Fibroblast of lung (primary cell): ENCODE measurements at places on chromosomes 1 and 21. TPM values are rescaled to one million over a fixed set of nuclear protein-coding genes. Genes with fewer than 3 reads are reported as not detected.

The KRTAP19-3 gene
- total RNA-seq, result not detected in 2 replicates

GRCh38 chr1:108886292-108886691 lies 9.5 kb downstream of the GPSM2 start:
- no peaks in the 10 kb centered on the region for H3K27me3 ChIP-seq
- H3K4me1 ChIP-seq, result no peaks in the 10 kb centered on the region
- no peak for DNase-seq
- no peak overlapping the region for H3K4me3 ChIP-seq
- H3K27ac ChIP-seq, result no peak overlapping the region

The ZBTB8A gene
- total RNA-seq, result 5.6 and 5.9 TPM in 2 replicates

GRCh38 chr1:1862905-1863547 lies 27.9 kb downstream of the GNB1 start:
- H3K4me1 ChIP-seq, result peaks cover 13% of the 10 kb centered on the region
- no peaks in the 10 kb centered on the region for H3K36me3 ChIP-seq
- no peak overlapping the region for H3K27ac ChIP-seq
- no peak overlapping the region for H3K4me3 ChIP-seq

The MIS18A gene
- total RNA-seq, result 3.1 and 4.0 TPM in 2 replicates

The PYHIN1 gene
- total RNA-seq, result not detected in 2 replicates

GRCh38 chr1:20448671-20449071 lies 37.3 kb downstream of the CAMK2N1 start:
- H3K36me3 ChIP-seq, result no peaks in the 10 kb centered on the region
- H3K4me1 ChIP-seq, result peaks cover 3% of the 10 kb centered on the region
- DNase-seq, result no peak
- H3K27ac ChIP-seq, result no peak overlapping the region
- H3K27me3 ChIP-seq, result no peaks in the 10 kb centered on the region

The NOS1AP gene
- total RNA-seq, result under 0.01 and 0.17 TPM in 2 replicates

- H3K36me3 ChIP-seq, result no peaks in the 10 kb centered on the region
- H3K4me3 ChIP-seq, result no peak overlapping the region
- DNase-seq, result no peak
- no peaks in the 10 kb centered on the region for H3K27me3 ChIP-seq
- no peak overlapping the region for H3K27ac ChIP-seq
- no peaks in the 10 kb centered on the region for H3K4me1 ChIP-seq
These were observed 424.3 kb downstream of the PCP4 start for GRCh38 chr21:40291560-40291959.

DNA sequence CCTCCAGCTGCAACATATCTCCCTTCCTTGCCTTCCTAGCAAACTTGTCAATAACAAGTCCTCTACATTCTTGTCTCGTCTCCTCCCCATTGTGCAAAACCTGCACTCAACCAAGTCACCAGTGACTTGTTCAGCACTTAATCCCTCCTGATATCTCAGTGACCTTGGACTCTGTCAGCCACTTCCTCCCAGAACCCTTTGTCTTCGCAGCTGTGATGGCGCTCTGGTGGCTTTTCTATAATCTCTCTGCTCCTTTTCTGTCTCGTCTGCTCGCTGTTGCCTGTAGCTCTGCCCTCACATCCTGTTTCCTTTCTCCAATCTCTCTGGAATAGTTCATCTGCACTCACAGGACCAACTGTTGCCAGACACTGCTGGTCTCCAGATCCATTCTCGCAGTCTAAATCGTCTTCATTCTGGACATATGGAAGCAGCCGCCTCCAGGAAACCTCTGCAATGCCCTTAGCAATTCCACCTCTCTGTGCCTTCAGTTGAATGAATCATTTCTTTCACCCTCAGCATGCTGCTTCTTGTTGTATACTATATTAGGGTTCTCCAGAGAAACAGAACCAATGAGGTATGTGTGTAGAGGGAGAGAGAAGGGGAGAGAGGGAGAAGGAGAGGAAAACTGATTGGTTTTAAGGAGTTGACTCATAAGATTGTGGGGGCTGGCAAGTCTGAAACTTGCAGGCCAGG lies 17.4 kb upstream of the IFNAR2 start:
- no peak overlapping the region for H3K27ac ChIP-seq
- no peaks in the 10 kb centered on the region for H3K4me1 ChIP-seq
- H3K27me3 ChIP-seq, result peaks cover 4% of the 10 kb centered on the region
- no peak overlapping the region for H3K4me3 ChIP-seq
- no peaks in the 10 kb centered on the region for H3K36me3 ChIP-seq
- peak; percentile 70 for DNase-seq

DNA sequence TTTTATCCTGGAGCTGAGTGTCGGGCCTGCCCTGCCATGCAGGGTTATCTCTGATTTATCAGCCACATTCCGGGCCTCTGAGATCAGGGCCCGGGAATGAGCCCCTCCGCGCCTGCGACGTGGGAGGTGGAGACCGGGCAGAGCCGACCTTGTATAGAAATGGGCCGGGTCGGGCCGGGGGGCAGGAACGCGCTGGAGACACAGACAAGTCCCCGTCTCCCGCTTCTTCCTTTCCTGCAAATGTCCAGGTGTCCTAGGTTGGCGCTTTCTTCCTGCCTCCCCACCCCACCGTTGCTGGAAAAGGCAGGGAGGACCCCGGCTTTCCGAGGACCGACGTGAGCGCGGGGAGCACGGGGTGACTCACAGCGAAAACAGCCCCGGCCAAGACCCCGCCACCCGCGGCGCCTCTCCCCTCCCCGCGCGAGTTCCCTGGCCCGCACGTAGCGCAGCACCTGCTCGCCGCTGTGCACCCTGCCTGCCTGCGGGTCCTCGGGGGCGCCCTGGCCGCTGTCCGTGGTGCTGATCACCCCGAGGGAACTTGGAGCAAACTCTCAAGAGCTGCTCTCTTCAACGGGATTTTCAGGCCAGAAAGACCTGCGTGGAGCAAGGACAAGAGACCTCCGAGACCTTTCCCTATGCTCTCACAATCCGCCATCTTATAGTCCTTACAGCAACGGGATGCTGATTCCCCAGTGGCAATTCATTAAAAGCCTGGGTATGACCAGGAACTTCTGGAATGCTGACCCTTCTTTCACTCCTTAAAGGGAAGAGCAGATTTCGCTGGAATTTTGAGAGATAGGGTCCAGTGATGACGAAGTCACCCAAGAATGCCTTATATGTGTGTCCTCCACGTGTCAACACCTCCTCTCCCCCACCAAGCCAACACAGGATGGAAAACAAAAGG lies 475 bp upstream of the NPPB start:
- H3K27me3 ChIP-seq, result peaks cover 28% of the 10 kb centered on the region
- no peaks in the 10 kb centered on the region for H3K36me3 ChIP-seq
- H3K27ac ChIP-seq, result no peak overlapping the region
- DNase-seq, result peak; percentile 55

The KCNQ4 gene
- total RNA-seq, result under 0.01 TPM in 2 replicates

DNA sequence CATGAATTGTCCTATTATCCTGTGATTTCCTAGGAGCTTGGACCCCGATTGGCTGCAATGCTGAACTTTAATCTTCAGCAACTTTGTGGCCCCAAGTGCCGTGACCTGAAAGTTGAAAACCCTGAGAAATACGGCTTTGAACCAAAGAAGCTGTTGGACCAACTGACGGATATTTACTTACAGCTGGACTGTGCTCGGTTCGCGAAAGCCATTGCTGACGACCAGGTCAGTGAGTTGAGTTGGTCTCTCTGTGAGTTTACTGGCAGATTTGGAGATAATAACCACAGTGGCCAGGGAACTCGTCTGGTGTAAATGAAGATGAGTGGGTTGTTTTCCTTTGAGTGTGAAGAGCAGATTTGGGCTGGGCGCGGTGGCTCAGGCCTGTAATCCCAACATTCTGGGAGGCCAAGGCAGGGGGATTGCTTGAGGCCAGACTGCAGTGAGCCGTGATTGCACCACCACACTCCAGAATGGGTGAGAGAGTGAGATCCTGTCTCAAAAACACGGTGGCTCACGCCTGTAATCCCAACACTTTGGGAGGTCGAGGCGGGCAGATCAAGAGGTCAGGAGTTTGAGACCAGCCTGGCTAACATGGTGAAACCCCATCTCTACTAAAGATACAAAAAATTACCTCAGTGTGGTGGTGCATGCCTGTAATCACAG lies 39.1 kb upstream of the KIF1B start:
- H3K36me3 ChIP-seq, result peaks cover 9% of the 10 kb centered on the region
- DNase-seq, result no peak
- H3K4me3 ChIP-seq, result no peak overlapping the region
- H3K27me3 ChIP-seq, result no peaks in the 10 kb centered on the region
- no peak overlapping the region for H3K27ac ChIP-seq

The LCE1F gene
- not detected in 2 replicates for total RNA-seq

DNA sequence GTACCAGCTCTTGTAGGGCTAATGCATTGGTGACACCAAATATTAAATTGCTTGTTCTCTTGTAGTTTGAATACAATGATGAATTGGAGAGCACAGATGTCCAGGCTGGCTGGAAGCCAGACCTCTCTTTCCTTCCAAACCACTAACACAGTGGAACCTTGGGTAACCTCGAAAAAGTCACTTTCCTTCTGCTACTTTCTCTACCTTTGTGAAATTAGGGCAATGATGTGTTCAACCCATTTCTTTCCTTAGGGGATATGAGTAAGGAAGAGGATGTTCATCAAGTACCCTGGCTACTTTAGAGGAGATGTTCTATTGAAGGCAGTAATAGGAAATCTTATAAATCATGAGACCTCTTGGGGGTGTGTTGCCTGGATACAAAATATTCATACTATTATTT lies 55.7 kb downstream of the XCL2 start:
- H3K27me3 ChIP-seq, result no peaks in the 10 kb centered on the region
- H3K4me3 ChIP-seq, result no peak overlapping the region
- H3K36me3 ChIP-seq, result no peaks in the 10 kb centered on the region
- DNase-seq, result peak; percentile 63
- no peak overlapping the region for H3K27ac ChIP-seq
- H3K4me1 ChIP-seq, result peaks cover 4% of the 10 kb centered on the region

The FAM151A gene
- not detected in 2 replicates for total RNA-seq

DNA sequence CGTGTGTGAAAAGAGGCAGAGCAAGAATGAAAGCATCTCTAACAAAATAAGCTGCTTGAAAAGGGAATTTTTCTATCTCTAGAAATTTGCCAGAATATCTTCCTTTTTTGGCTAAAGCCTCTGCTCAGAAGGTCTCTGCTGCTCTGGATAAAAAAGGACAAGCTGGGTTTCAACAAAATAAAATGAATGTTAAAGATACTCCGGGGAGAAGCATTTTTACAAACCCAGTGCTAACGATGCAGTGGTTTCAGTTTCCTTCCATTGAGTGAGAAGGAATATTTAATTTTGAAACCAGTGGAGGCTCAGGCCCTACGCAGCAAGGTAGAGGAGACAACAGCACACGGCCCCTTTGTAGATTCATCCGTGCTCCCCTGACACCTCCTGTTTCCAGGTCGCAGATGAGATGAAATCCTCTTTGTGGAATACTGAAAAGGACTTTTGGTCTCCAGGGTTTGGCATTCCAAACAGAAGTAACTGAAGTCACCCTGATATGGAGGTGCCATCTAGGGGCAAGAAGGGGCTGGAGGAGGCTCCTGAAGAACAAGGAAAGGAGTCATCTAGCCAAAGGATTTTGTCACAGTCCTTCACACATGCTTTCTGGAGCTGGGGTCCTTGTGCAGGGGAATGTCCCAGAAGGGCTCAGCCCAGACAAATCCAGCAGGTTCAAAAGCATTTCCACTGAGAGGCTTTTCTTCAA lies 65.7 kb upstream of the SYT6 start:
- DNase-seq, result peak; percentile 29
- H3K4me1 ChIP-seq, result no peaks in the 10 kb centered on the region
- peaks cover 2% of the 10 kb centered on the region for H3K27me3 ChIP-seq
- no peak overlapping the region for H3K4me3 ChIP-seq

GRCh38 chr1:41895552-41895951 lies 23.2 kb downstream of the HIVEP3 start:
- H3K4me3 ChIP-seq, result no peak overlapping the region
- H3K27ac ChIP-seq, result no peak overlapping the region
- no peaks in the 10 kb centered on the region for H3K27me3 ChIP-seq
- H3K36me3 ChIP-seq, result no peaks in the 10 kb centered on the region
- DNase-seq, result no peak

DNA sequence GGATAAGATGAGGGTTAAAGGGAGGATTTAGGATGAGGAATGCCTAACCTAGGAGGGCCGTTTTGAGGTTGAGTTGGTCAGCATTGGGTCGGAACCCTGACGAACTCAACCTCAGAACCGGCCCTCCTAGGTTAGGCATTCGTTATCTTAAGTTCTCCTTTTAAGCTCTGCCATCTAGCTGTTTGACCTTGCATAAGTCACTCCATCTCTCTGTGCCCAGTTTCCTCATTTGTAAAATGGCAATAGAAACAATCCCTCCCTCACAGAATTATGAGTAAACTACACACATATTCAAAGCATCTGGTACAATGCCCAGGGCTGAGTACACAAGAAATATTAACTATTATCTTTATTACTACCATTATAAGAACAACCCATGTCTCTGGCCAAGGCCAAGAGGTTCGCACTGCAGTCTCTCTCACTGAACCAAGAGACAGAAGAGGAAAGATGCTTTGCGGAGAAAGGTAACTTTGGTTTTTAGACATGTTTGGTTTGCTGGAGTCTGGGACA lies 4.8 kb downstream of the ABCB10 start:
- no peak for DNase-seq
- H3K4me3 ChIP-seq, result no peak overlapping the region
- peaks cover 3% of the 10 kb centered on the region for H3K36me3 ChIP-seq
- H3K27me3 ChIP-seq, result no peaks in the 10 kb centered on the region
- H3K27ac ChIP-seq, result no peak overlapping the region

DNA sequence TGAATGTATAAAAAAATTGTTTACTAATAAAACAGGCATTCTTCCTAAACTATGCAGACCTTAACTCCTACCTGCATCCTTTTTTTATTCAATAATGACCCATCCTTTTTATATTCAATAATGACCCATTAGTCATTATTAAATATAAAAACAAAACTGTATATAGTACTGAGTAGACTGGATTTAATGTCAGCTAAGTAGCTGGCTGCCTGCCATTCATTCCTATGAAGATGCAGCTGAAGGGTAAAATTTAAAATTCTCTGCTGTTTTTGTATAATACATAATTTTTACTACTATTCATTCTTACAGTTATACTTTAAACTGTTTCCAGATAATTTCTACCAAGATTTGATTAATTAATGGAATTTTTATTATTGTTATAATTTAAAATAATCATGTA lies 79.3 kb downstream of the DENND1B start:
- H3K4me3 ChIP-seq, result no peak overlapping the region
- no peaks in the 10 kb centered on the region for H3K36me3 ChIP-seq
- H3K27me3 ChIP-seq, result no peaks in the 10 kb centered on the region
- no peak overlapping the region for H3K27ac ChIP-seq

- no peaks in the 10 kb centered on the region for H3K36me3 ChIP-seq
- peak; percentile 25 for DNase-seq
- H3K27me3 ChIP-seq, result no peaks in the 10 kb centered on the region
- H3K4me3 ChIP-seq, result peak overlapping the region; percentile 88
These were observed 1.0 kb downstream of the ARID4B start for GRCh38 chr1:235326719-235327558.

DNA sequence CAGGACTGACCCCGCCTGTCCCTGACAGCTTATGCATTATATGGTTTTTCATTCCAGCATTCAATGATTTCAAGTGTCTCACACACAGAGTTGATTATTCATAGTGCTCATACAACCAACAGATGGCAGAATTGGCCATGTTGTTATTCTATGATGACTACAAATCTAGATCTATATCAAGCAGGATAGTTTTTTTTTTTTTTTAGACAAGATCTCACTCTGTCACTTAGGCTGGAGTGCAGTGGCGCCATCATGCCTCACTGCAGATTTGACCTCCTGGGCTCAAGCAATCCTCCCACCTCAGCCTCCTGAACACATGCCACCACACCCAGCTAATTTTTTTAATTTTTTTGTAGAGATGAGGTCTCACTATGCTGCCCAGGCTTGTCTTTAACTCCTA lies 40.1 kb upstream of the LRRC8D start:
- no peak overlapping the region for H3K4me3 ChIP-seq
- DNase-seq, result peak; percentile 70
- H3K4me1 ChIP-seq, result no peaks in the 10 kb centered on the region
- no peaks in the 10 kb centered on the region for H3K36me3 ChIP-seq
- no peaks in the 10 kb centered on the region for H3K27me3 ChIP-seq

The IGSF9 gene
- under 0.01 TPM in 2 replicates for total RNA-seq

- peak; percentile 81 for DNase-seq
- peaks cover 10% of the 10 kb centered on the region for H3K4me1 ChIP-seq
- no peaks in the 10 kb centered on the region for H3K36me3 ChIP-seq
- no peak overlapping the region for H3K4me3 ChIP-seq
These were observed 479.8 kb upstream of the VAMP3 start for GRCh38 chr1:7290971-7291970.
